ENCODE measurements at places on chromosomes 7 and 10.

- no peak for DNase-seq
Measured at GRCh38 chr10:114615600-114616007, 42.5 kb downstream of the ABLIM1 start.

DNA sequence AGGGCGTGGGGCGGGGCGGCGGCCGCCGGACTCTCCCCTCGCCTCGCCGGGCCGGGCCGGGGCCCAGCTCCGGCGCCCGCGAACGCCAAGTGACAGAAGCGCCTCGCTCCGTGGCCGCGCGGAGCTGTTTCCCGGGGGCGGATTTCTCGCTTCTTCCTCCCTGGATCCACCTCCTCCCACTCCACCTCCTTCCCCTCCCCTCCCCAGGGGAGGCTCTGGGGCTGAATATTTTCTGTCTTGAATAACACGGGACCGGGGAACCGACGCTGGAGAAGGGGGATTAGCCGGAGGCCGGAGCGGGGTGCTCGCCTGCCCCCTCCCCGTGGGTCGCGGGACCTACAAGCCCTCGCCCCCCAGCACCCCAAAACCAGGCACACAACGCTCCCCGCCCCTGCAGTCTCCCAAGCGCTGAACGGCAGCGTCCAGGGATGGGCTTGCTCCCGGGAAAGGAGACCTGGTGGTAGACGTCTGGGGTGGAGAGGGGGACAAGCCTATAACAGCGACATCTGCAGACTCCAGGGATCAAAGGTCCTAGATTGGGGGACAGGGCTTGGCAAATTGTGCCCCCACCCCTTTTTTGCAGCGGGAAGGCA is at the start of gene ARHGAP21:
Gene ARHGAP21 (minus strand): TSS at position 100 of the 593 bp plus-strand sequence. CDS start 1,988 bp downstream, outside the sequence.
- DNase-seq = peak; percentile 61

- peak; percentile 67 for DNase-seq
Measured at GRCh38 chr10:9510626-9511025, 1456.1 kb downstream of the GATA3 start.

GRCh38 chr7:96026010-96026409 is 253.7 kb downstream of the DYNC1I1 start:
- no peak for DNase-seq

DNA sequence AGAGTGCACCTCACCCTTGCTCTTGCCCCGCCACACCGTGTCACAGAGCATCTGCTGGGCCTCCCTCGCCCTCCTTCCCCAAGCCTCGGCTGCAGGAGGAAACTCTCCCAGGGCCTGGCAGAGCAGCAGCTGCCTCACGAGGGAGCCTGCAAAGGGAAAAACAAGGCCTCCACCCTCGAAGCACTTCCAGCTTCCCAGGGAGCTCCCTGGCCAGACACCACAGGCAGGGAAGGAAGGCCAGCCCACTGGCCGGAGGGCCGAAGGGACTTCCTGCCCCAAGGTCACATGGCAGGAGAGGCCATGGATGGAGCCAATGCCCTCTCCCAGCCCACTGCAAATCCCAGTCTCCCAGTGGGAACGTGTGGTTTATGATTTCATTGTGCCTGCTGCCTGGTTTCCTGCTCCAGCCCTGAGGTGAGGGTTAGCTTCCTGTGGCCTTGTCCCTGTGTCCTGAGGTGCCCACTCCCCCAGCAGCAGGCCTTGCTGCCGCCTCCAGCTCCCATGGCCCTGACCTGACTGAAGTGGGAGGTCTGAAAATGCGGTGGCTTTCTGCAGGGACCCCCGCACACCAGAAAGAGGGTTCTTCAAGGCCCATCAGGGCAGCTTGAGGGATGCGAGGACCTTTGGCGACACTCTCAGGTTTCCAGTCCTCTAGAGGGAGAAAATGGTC is 100.5 kb upstream of the PPIF start:
- no peak for DNase-seq

DNA sequence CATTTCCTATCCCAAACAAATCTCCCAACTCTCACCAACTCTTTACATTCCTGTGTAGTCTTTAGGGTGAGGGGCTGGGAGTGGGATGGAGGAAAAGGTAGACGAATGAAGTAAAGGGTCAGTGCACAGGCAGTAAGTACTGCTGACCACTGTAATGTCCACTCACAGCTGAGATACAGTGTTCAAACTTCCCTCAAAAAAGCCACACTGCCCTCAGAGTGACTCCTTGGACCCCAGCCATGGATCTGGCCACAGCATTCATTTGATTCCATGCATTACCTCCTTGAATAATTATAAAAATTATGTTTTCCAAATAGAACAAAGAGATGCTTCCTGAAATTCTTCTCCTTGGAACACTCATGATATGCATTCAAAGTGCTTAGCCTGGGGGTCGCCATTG is 19.8 kb upstream of the HIPK2 start:
- DNase-seq = no peak

DNA sequence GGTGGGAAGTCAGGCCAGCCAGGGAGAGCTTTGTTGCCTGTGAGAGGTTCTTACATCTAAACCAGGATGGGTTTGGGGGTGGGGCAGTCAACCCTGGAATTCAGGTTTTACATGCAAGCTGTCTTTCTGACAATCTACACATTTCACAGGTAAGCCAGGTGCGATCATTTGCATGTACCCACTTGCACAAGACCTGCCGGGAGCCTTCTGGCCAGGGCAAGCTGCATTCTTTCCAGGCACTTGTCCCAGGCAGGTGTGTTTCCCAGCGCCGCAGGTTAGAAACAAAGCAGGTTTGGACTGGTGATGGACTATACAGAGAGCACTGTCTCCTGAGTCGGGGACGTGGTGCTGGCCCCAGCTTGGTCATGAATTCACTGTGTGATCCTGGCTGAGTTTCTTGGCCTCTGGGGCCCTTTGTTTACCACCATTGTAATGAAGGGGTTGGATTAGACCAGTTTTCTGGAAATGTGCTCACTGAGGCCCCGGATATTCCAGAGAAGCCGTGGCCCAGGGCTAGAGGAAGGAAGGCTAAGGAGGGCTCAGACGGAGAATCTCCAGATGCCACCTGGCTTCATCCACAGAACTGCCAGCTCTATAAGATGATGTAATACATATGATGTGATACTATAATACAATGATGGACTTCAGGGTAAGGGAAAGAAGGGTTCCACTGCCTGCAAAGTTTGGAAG is 205.2 kb upstream of the SVIL start:
- DNase-seq = peak; percentile 49

DNA sequence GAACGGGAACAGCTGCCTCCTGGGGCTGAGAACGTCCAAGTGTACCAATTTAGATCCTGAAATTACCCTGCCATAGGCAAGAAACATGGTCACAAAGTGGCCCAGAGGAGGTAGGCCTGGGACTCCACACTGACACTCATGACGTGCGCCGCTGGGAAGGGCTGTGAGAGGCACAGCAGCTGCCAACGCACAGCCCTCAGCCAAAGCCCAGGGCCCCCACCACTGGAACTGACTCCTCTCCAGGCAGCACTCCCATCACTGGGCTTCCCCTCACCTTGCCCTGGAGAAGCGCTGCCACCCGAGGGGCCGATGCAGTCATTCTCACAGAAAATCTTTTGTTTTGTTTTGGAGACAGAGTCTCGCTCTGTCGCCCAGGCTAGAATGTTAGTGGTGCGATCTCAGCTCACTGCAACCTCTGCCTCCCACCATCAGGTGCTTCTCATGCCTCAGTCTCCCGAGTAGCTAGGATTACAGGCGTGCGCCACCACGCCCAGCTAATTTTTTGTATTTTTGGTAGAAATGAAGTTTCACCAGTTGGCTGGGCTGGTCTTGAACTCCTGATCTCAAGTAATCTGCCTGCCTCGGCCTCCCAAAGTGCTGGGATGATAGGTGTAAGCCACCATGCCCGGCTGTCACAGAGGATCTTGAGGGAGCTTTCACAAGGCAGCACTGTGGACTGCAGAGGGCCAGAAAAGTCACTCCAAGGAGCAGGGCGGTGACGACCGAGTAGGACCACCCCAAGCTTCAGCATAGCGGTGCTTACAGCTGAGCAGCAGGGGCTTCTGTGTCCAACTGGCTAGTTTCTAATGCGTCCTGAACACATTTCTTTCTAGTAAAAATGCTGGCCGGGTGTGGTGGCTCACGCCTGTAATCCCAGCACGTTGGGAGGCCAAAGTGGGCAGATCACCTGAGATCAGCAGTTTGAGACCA is 13.5 kb downstream of the GUSB start:
- no peak for DNase-seq

- no peak for DNase-seq
Measured at GRCh38 chr10:112262546-112262945, 20.7 kb upstream of the TECTB start.
